ENCODE measurements at places on chromosomes 2 and 18. TPM values are rescaled to one million over a fixed set of nuclear protein-coding genes. Genes with fewer than 3 reads are reported as not detected.

Gene SLC4A5
- 0.93 TPM for total RNA-seq

Gene PNPT1
- 77.9 TPM for total RNA-seq

Gene EVA1A
- not detected for total RNA-seq

Gene ZNF2
- total RNA-seq, result 5.4 TPM

Gene NEDD4L
- 3.5 TPM for total RNA-seq

Gene SIX2
- not detected for total RNA-seq

Gene MYL12A
- 340 TPM for total RNA-seq

Gene IL1B
- 0.33 TPM for total RNA-seq

Gene RNF125
- total RNA-seq, result 32.6 TPM

Gene SERPINB2
- not detected for total RNA-seq

Gene ITGA4
- total RNA-seq, result 109 TPM

GRCh38 chr18:57776767-57777166 is 26.3 kb downstream of the ATP8B1 start:
- H3K27me3 ChIP-seq, result peaks cover 3% of the 10 kb centered on the region
- no peak for DNase-seq
- H3K4me3 ChIP-seq, result no peak overlapping the region
- H3K27ac ChIP-seq, result no peak overlapping the region

- H3K4me1 ChIP-seq, result no peaks in the 10 kb centered on the region
- peak; percentile 21 for DNase-seq
- H3K27ac ChIP-seq, result no peak overlapping the region
- H3K27me3 ChIP-seq, result no peaks in the 10 kb centered on the region
Measured at GRCh38 chr18:39772155-39772919, 2182.7 kb upstream of the PIK3C3 start.

- H3K4me1 ChIP-seq, result peaks cover 3% of the 10 kb centered on the region
- H3K36me3 ChIP-seq, result peaks cover 40% of the 10 kb centered on the region
- no peak overlapping the region for H3K4me3 ChIP-seq
- no peaks in the 10 kb centered on the region for H3K27me3 ChIP-seq
- DNase-seq, result no peak
Measured at GRCh38 chr18:79413025-79413424, 17.3 kb downstream of the NFATC1 start.

DNA sequence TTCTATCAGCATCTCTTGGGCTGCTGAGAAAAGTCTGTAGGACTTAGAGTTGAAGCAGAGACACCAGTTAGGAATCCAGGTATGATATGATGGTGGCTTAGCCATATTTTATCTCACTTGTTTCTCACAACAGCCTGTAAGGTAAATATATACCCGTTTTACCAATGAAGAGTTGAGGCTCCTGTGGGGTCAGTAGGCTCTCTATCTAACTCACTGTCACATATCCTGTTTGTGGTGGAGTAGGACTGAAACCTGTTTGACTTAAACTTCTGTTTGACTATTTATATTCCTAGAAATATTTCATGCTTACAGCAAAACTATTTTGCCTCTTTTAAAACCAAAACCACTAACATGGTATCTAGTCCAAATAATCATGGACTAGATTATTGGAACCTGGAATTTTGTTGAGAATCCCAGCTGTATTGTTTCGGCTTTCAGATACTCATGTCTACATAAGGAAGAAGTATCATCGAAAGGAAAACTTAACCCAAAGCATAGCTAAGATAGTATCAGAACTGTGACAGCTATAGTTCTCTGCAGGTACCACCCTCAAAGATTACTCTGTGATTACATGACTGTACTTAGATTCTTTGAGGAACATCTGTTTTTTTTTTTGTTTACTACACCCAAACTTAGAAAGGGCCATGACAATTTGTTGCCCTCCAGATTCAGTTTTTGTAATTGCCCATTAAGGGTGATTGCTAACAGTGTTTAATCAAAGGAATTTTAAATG is 216.1 kb upstream of the THUMPD2 start:
- H3K36me3 ChIP-seq, result peaks cover 16% of the 10 kb centered on the region
- H3K27ac ChIP-seq, result peak overlapping the region; percentile 79
- H3K4me3 ChIP-seq, result peak overlapping the region; percentile 42
- H3K27me3 ChIP-seq, result no peaks in the 10 kb centered on the region
- DNase-seq, result no peak
- H3K4me1 ChIP-seq, result peaks cover 21% of the 10 kb centered on the region

GRCh38 chr2:49616800-49617199 is 462.5 kb upstream of the FSHR start:
- no peak overlapping the region for H3K4me3 ChIP-seq
- H3K36me3 ChIP-seq, result no peaks in the 10 kb centered on the region
- no peaks in the 10 kb centered on the region for H3K4me1 ChIP-seq
- no peak overlapping the region for H3K27ac ChIP-seq

- H3K27me3 ChIP-seq, result no peaks in the 10 kb centered on the region
- H3K4me3 ChIP-seq, result no peak overlapping the region
- DNase-seq, result no peak
- no peaks in the 10 kb centered on the region for H3K4me1 ChIP-seq
- no peak overlapping the region for H3K27ac ChIP-seq
Measured at GRCh38 chr18:43078478-43079092, 36.9 kb downstream of the RIT2 start.

DNA sequence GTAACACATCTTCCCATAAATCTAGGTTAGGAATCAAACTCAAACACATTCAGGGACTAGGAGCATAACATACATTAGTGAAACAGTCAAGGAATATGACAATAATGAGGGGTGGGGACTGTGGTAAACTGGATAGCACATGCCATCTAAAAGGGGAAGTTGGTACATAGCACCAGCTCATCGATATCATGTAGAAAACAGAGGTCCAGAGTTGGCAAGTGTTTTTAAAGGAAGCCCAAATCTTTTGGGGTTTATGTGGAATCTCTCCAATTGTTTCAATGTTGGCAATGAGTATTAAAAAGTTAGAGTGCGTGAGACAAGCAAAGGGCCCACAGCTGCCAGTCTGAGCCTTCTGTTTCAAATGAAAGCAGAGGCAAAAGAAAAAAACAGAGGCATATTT is 24.4 kb downstream of the KLF7 start:
- peaks cover 57% of the 10 kb centered on the region for H3K4me1 ChIP-seq
- no peak overlapping the region for H3K4me3 ChIP-seq
- no peak for DNase-seq
- H3K27me3 ChIP-seq, result peaks cover under 1% of the 10 kb centered on the region
- H3K36me3 ChIP-seq, result peaks cover 46% of the 10 kb centered on the region

DNA sequence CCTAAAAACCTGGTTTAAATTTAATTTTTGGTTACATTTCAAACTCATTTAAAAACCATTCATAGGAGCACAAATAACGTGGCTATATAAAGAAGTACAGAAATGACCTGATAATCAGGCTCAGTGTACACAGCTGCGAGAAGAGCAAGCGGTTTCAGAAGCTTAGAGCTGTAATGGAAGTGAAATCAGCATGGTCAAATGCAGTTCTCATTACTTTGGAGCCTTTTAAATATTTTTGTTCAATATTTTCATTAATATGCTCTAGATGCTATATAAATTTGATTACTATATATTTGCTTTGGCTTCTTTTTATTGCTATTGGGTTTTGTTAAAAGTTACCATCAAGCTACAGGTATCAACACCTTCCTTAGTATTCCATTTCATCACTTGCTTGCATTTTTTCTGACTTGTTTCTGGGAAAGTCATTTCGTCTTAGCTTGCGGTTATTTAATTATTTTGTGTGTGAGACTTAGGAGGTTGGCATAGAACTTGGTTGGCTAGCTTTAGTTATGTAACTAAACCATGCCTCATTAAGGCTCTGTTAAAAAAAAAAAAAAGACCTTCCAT is 58.7 kb downstream of the AFTPH start:
- no peaks in the 10 kb centered on the region for H3K27me3 ChIP-seq
- peaks cover 28% of the 10 kb centered on the region for H3K36me3 ChIP-seq
- H3K4me1 ChIP-seq, result peaks cover 7% of the 10 kb centered on the region
- no peak for DNase-seq
- no peak overlapping the region for H3K27ac ChIP-seq

DNA sequence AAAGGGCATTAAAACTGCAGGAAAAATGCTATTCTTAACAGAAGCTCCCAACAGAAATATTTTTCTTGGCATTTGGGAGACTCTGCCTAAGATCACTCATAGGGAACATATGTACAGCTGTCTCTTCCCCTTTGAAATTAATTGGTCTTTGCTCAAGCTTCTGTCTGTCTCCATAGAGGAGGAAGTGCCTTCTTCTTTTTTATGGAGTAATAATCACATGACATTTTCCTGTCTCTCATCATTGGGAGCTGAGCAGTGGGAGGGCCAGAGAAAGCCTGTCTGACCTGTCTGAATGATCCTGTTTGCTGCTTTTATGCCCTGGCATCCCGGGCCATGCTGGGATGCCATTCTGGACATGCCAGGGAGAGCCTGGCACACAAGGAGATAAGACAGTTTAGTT is 145.6 kb downstream of the AQP4 start:
- DNase-seq, result no peak
- peaks cover under 1% of the 10 kb centered on the region for H3K4me1 ChIP-seq
- no peak overlapping the region for H3K4me3 ChIP-seq
- H3K36me3 ChIP-seq, result no peaks in the 10 kb centered on the region

GRCh38 chr2:28956415-28956826 is 24.7 kb upstream of the TOGARAM2 start:
- DNase-seq, result peak; percentile 79
- H3K4me1 ChIP-seq, result peaks cover 12% of the 10 kb centered on the region
- H3K27me3 ChIP-seq, result peaks cover 7% of the 10 kb centered on the region
- H3K4me3 ChIP-seq, result no peak overlapping the region
- no peak overlapping the region for H3K27ac ChIP-seq
- H3K36me3 ChIP-seq, result no peaks in the 10 kb centered on the region

GRCh38 chr2:86439879-86440630 is 1.1 kb upstream of the KDM3A start:
- peak overlapping the region; percentile 95 for H3K4me3 ChIP-seq
- H3K27me3 ChIP-seq, result peaks cover 8% of the 10 kb centered on the region
- H3K4me1 ChIP-seq, result peaks cover 38% of the 10 kb centered on the region
- H3K27ac ChIP-seq, result peak overlapping the region; percentile 99
- no peak for DNase-seq
- peaks cover 49% of the 10 kb centered on the region for H3K36me3 ChIP-seq

DNA sequence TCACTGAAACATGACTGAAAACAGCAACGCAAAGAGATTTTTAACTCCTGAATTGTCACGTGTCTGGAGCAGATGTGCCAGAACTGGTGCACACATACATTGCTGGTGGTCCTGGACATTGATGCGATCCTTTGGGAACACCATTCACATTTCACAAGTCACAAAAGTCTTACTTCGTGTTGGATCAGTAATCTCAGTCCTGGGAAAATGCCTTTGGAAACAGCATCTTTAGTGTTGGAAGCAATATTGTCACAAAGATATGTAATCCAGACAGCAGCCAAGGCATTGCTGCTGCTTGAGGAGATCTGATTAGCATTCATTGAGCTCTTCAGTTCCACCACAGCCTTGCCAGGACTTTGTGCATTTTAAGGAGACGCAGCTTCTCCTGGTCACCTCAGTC is 126.2 kb upstream of the SH3BP4 start:
- DNase-seq, result no peak
- H3K27ac ChIP-seq, result no peak overlapping the region
- H3K27me3 ChIP-seq, result peaks cover 2% of the 10 kb centered on the region
- H3K4me3 ChIP-seq, result no peak overlapping the region

DNA sequence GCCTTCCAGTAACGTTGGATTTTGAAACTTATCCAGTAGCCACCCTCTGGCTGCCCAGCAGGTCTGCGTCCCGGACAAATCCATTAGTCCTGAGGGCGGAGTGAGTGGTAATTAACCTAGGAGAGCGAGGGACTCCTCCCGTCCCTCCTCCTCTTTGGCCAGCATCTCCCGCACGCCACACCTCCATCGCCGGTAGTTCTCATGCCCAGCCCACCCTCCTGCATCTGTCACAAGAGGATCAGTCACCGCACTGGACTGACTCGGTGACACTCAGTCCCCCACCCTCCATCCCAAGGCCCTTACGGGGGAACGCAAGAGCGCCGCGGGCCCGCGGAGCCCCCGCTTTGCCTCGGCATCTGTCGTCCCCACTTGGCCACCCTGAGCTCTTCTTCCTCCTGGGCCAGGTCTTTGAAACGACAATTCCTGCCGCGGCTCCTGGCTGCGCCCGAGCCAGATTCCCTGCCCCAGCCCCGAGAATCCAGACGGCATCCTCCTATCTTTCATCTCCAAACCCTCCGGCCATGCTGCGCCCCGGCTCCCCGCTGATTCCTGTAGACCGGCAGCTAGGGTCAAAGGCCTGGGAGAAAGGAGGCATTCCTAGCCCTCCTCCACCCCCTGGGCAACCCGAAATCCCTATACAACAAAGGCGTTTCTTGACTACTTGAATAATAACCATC is 77.5 kb downstream of the EIF2AK3 start:
- H3K4me3 ChIP-seq, result no peak overlapping the region
- H3K27ac ChIP-seq, result no peak overlapping the region
- peak; percentile 35 for DNase-seq
- H3K36me3 ChIP-seq, result no peaks in the 10 kb centered on the region
- H3K4me1 ChIP-seq, result peaks cover 3% of the 10 kb centered on the region

DNA sequence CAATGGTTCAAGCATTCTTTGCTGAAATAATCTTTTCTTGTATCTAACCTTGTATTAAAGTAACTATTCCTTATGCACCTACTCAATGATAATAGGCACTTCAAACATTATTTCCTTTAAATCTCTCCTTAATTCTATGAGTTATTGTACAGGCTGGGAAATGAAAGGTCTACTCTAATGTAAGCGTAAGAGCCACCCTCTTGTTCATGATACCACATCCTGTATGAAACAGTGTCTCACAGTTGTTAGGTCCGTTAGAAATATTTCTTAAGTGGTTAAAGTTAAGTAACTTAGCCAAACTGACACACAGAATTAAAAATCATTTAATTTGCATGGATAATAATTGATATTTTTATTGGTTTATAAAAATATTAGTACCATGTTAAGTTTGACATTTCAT is 162.5 kb upstream of the RPRM start:
- H3K4me1 ChIP-seq, result no peaks in the 10 kb centered on the region
- no peak overlapping the region for H3K4me3 ChIP-seq
- no peak for DNase-seq

GRCh38 chr2:186559370-186559769 is 30.5 kb upstream of the ITGAV start:
- H3K27me3 ChIP-seq, result peaks cover 13% of the 10 kb centered on the region
- no peak overlapping the region for H3K27ac ChIP-seq
- H3K36me3 ChIP-seq, result no peaks in the 10 kb centered on the region
- H3K4me3 ChIP-seq, result no peak overlapping the region
- H3K4me1 ChIP-seq, result no peaks in the 10 kb centered on the region

- peaks cover 27% of the 10 kb centered on the region for H3K4me1 ChIP-seq
- peaks cover 3% of the 10 kb centered on the region for H3K36me3 ChIP-seq
- H3K27me3 ChIP-seq, result no peaks in the 10 kb centered on the region
Measured at GRCh38 chr2:191218292-191218898, 26.8 kb upstream of the MYO1B start.

DNA sequence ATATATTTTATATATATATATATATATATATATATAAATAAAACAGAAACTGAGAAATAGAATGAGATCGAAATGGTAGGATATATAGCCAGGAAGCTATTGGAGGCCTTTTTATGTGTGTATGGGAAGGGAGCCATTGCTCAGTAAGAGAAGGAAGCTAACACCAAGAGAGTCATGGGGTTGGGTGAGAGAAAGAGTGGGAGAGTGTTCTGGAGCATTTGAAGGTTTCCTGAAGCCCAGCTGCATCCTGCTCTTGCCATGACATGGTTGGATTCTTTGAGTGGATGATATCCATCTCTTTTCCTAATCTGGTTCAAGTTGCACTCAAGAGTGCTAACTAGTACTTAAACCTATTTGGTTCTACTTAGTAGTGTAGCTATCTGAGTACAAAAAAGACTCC is 282.3 kb downstream of the DYSF start:
- H3K27ac ChIP-seq, result no peak overlapping the region
- no peak overlapping the region for H3K4me3 ChIP-seq
- no peaks in the 10 kb centered on the region for H3K4me1 ChIP-seq
- DNase-seq, result no peak
- no peaks in the 10 kb centered on the region for H3K27me3 ChIP-seq
- no peaks in the 10 kb centered on the region for H3K36me3 ChIP-seq

All from activated CD4-positive, alpha-beta T cell treated with anti-CD3 and anti-CD28 coated beads, Interleukin-2, amount 10 ng/mL, durations not matched to agents 24 days and 14 days (primary cell).